ENCODE measurements at places on chromosomes 16 and 17.

DNA sequence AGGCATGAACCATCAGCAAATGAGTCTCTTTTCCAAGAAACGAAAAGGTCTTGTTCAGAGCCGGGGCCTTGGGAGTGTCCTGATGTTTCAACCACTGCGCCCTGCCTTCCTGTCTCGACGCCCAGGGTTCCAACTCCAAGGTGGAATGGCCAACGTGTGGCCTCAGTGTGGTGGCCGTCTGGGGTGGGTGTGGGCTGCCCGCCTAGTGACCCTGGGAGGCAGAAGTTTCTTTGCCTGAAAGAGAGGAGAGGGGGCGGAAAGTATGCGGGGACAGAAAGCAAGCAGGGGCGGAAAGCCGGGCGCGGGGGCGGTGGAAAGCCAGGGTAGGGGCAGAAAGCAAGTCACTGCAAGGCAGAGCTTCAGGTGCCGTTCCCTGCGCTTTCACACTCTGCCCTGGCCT lies 4.1 kb downstream of the MSRB1 start:
- no peak for DNase-seq

DNA sequence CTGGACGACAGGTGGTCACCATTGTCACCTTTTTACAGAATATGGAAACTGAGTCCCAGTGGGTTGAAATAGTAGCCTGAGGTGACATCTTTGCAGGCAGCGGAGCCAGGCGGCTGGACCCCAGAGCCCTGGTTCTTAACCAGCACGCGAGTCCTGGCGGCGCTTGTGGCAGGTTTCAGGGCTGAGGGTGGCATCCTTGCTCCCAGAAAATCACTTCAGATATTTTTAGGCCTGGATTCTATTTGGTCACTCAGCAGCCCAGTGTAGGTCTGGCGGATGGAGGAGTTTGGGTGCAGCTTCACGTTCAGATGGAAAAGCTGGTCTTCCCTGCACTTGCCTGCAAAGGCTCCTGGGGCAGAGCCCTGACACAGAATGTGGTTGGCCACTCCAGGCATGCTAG lies 354.0 kb downstream of the SNX29 start:
- DNase-seq = no peak

DNA sequence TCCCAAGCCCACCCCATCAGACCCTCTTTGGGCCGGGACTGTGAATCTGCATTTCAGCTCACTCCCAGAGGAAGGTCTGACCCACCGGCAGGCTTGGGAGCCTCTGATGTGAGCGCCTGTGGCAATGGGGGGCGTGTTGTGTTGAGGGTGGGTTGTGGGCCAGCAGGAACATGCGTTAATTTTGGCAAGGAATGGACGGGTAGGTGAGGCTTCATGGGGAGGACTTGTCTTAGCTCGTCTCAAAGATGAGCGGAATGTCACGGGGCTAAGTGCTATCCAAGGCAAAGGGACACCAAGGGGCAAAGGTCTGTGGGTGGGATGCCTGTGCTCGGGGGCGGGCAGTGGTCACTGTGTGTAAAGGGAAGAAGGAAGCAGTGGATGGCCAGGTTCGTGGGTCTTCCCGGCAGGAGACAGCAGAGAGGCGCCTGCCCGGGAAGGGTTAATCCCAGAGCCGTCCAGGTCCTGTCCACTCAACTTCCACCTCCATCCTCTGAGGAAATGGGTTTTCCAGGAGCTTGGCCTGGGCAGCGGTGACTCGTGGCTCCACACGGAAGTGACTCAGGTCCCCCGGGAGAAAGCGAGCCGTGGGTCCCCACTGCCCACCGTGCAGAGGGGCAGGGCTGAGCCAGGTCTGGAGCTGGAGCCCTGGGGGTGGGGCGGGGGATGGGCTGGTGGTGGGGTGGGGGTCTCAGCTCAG lies 17.4 kb downstream of the ADGRG1 start:
- DNase-seq = no peak

DNA sequence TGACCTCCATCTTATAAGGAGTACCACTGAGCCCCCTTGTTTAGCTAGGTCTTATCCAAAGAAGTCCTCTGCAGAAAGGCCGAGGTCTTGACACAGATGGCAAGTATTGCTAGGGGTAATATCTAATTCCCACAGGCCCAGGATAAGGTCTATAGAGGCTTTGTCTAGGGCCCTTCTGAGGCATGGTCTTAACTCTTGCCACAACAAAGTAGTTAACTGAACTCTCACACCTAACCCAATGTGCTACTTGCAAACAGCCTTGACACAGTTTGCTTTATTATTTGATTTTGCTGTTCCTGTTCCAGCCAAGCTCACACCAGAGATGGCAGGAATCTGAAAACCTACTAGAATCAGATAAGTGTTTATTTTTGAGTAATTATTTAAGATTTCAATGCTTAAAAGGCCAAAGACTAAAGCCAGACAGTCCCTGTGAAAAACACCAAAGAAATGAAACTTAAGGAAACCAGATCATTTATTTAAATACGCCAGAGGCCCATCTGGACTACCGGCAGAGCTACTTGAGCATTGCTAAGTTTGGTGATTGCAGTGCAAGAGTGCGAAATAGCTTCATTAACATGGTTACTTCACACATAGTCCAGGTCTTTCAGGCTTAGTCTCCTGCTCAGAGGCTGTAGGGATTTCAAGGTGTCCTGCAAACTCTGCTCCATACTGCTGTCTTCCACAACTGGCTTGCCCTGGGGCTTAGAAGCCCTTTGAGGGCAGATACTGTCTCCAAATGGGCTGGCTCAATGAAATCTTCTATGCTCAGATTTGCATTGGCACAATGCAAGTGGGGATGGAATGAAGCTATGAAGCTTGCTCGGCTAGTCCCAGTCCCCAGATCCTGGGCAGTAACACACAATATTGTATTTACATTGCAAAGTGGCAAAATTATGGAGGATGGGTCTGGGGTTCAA lies 28.5 kb upstream of the SUPT4H1 start:
- DNase-seq = no peak

- DNase-seq = no peak
Measured at GRCh38 chr16:87604634-87605111, 2.4 kb downstream of the JPH3 start.

DNA sequence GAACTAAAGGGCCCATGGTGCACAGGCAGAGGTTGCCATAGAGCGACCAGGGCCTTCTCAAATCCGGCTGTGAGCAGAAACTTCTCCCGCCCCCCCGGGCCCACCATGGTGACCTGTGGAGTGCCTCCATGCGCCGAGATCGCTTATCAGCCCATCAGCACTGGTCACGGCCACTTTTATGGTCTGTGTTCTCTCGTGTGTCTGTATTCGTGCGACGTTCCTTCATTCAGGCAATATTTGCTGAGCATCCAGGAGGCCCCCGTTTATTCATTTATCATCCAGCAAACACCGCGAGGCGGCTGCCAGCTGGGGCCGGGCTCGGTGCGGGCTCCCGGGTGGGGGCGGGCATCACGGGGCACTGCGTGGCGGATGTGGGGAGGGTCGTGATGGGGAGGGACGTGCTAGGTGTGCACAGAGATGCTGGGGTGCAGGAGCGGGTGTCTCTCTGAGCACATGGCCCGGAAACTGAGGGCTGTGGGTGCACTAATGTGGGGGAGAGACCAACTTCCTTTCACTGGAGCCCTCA lies 88.0 kb upstream of the CBX4 start:
- DNase-seq = no peak

GRCh38 chr17:27804113-27804512 lies 3.8 kb upstream of the NOS2 start:
- no peak for DNase-seq

GRCh38 chr16:21037736-21038135 lies 112.9 kb downstream of the DNAH3 start:
- DNase-seq = no peak
